ENCODE measurements at places on chromosomes 4 and X.
A peak's percentile ranks its signal among the peaks of the same experiment; 100 is the strongest.

- H3K4me3 ChIP-seq, result no peak overlapping the region
- no peak for DNase-seq
- H3K4me1 ChIP-seq, result no peaks in the 10 kb centered on the region
- no peak overlapping the region for H3K27ac ChIP-seq
Observed at GRCh38 chr4:24924309-24924781, 11.5 kb upstream of the CCDC149 start.

DNA sequence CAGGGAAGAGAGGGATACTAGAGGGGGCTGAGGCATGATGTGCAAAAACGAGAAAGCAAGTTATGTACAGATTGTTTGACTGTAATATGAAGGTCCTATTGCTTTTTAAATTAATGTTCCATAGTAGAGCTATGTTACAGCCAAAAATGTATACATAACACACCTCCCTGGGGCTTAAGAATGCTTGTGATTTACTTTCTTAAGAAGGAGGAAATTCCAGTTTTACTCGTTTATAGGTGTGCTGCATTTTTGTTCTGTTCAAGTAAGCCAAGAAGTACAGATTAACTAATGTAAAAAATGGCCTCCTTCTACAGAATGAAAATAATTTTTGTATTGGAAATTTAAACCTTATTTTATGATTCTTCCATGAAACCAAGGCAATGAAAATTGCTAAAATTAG, 614.4 kb upstream of the NR3C2 start:
- no peaks in the 10 kb centered on the region for H3K4me1 ChIP-seq
- no peaks in the 10 kb centered on the region for H3K36me3 ChIP-seq
- no peak overlapping the region for H3K27ac ChIP-seq
- H3K27me3 ChIP-seq, result no peaks in the 10 kb centered on the region

DNA sequence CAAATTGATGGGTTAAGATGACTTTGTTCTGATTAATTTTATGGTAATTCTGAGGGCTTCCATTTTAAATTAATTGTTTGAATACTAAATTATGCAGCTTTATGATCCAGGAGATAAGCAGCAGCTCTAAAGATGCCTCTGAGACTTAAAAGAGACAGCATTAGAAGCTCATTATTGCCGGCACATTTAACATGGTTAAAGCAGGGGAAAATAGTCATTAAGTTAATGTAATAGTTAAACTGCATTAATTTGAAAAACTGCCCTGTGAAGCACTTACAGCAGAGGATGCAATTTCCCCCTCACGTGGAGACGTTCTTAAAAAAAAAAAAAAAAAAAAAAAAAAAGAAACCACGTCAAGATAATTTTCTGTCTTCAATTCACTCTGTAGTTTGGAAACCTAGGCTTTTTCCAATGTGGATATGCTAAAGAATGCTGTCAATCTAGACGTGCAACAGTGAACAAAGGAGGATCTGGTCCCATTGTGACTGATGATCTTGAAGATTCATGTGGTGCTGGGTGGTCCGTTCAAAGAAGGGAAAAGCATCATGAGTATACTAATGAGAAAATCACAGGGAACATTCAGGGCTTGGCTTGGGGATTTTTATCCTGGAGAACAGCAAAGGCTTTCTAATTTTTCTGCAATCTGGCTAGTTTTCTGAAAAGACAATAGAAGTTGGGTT, 440.6 kb upstream of the HS3ST1 start:
- H3K36me3 ChIP-seq, result no peaks in the 10 kb centered on the region
- H3K27me3 ChIP-seq, result no peaks in the 10 kb centered on the region
- no peak for DNase-seq
- no peak overlapping the region for H3K4me3 ChIP-seq
- H3K27ac ChIP-seq, result no peak overlapping the region
- H3K4me1 ChIP-seq, result no peaks in the 10 kb centered on the region

GRCh38 chrX:13693341-13693961, 4.5 kb downstream of the RAB9A start:
- H3K27ac ChIP-seq, result no peak overlapping the region
- H3K27me3 ChIP-seq, result no peaks in the 10 kb centered on the region
- H3K4me3 ChIP-seq, result no peak overlapping the region
- H3K36me3 ChIP-seq, result no peaks in the 10 kb centered on the region

GRCh38 chr4:1345903-1346780, 866 bp upstream of the UVSSA start:
- peaks cover 1% of the 10 kb centered on the region for H3K36me3 ChIP-seq
- peak overlapping the region; percentile 79 for H3K27ac ChIP-seq
- H3K27me3 ChIP-seq, result no peaks in the 10 kb centered on the region

GRCh38 chrX:46584736-46585135, 11.2 kb downstream of the CHST7 start:
- no peaks in the 10 kb centered on the region for H3K27me3 ChIP-seq
- peaks cover 17% of the 10 kb centered on the region for H3K4me1 ChIP-seq
- H3K27ac ChIP-seq, result no peak overlapping the region
- no peaks in the 10 kb centered on the region for H3K36me3 ChIP-seq
- no peak for DNase-seq
- no peak overlapping the region for H3K4me3 ChIP-seq

GRCh38 chr4:94578195-94578594, 126.5 kb downstream of the PDLIM5 start:
- peaks cover 4% of the 10 kb centered on the region for H3K4me1 ChIP-seq
- no peak overlapping the region for H3K4me3 ChIP-seq
- H3K36me3 ChIP-seq, result peaks cover 9% of the 10 kb centered on the region
- no peak for DNase-seq
- H3K27ac ChIP-seq, result no peak overlapping the region

All from liver (tissue), 10 donors.